ENCODE measurements at places on chromosomes 5 and 9.

DNA sequence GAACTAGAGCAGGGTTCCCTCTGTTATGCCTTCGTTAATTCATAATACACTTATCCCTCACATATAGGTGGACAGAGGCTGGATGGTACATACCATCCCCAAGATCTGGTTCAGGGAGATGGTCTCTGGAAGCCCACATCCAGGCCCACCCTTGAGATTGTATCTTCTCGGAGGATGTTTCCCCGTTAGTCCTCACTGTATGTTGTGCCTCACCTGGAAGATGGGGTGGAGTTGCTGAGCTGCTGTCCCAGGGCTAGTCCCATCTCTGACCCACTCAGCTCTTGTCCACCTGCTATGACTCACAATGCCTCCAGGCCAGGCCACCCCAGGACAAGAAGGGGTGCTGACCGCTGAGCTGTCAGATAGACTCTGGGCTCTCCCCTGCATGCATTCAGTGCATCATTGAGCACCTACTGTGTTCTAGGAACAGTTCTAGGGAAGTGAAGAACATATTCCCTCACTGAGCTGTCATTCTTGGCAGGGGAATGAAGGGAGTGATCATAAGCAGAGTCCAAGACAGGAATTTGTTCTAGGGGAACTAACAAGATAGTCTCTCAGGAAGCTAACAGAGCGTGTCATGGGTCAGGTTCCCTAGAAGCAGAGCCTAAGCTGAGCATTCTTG lies at the start of gene CBY3:
TSS of gene CBY3 (minus strand) at position 255 of the 622 bp plus-strand sequence. CDS start at position 139, 116 bp downstream.
- no peak for DNase-seq

DNA sequence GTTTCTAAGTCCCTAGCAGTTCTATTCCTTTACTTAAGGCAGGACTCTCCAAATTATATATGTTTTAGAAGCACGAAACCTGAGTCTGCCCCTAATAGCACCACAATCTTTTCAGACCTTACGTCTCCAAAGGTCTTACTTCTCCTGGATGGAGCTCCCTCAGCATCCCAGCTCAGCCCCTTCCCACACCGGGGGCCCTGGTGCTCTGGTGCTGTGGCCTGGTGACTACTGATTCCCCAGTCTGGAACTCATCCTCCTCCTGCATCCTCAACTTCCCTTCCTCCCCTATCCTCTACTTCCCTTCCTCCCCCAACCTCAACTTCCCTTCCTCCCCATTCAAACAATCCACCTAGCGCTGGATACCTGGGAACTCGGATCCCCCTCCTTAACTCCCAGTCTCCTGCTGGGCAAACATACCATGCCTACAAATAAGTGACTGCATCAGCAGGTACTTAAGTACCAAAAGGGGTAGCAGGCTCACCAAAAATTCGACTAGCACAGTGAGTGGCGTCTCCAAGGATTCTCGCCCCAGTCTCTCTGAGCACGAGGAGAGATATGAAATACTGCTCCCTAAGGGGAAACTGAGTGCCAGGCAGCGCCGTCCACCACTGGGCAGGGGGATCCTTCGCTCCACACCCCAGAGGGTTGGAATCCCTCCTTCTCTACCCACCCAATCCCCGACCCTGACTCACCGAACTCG lies 831 bp downstream of the IGFBPL1 start:
- DNase-seq, result no peak

GRCh38 chr9:134286471-134287245 lies 39.6 kb upstream of the RXRA start:
- DNase-seq, result no peak

DNA sequence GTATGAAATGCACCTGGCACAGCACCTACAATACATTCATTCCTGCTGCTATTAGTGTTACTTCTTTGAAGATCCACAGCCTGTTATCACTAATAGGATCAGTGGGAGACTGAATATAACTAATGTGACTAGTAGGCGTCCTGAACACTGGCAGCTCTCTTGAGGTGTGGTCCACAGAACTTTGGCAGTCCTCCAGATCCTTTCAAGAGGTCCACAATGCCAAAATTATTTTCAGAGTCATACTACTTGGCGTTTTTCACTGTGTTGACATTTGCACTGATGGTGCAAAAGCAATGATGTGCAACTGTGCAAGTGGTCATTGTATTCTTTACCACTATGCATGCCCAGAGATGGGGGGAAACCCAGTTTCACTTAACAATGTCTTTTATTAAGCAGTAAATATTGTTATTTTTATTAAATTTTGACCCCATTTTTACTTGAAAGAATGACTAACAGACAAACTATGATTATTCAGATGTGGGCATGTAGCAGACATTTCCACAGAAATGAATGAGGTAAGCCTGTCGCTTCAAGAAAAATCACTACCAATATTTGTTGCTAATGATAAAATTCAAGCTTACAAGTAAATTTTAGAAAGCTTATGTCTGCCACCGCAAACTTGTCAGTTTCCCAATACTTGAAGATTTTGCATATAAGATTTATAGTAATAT lies 48.9 kb downstream of the ADRB2 start:
- no peak for DNase-seq

DNA sequence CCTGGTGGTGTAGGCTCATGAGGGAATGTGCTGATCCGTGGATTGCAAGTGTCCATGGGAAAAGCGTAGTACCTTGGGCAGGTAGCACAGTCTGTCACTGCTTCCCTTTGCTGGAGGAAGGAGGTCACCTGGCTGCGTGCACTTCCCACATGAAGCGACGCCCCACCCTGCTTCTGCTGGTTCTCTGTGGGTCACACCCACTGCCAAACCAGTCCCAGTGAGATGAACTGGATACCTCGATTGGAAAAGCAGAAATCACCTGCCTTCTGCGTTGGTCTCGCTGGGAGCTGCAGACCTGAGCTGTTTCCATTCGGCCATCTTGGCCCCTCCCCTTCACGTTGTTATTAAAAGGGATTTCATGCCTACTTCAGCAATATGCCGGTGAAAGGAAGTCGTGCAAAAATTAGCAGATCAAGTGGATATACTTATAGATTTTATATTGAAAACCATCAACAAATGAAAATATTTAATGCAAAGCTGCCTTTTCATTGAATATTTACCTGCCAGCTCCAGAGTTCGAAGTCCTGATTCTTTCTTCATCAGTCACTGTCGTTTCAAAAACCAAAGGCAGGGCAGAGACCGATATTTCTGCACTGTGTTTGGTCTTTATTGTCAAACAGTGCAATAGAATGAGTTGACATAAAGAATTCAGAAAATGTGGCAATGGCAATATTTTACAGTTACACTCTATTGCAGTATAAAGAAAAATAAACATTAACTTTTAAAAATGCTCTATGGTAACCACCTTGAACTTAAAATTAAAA lies 123.2 kb downstream of the JAKMIP2 start:
- no peak for DNase-seq

DNA sequence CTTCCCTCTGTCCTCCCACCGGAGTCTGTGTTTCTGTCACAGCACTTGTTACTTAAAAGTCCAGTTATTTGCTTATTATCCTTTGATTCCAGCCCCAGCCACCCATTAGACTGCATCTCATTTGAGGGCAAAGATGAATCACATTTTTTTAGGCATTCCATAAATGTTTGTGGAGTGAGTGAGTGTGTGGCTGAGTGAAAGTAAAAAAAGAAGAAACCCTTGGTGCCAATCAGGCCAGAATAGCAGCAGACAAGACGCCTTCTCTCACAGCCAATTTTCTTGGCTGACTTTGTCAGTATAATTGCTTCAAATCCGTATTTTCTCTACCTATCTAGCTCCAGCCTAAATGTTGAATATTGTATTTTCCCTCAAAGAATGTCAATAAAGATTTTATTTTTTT lies 613.0 kb upstream of the WWC1 start:
- DNase-seq, result no peak

- DNase-seq, result no peak
Observed at GRCh38 chr5:35197351-35197750, 32.9 kb downstream of the PRLR start.
